ENCODE measurements at places on chromosomes 4 and X.

DNA sequence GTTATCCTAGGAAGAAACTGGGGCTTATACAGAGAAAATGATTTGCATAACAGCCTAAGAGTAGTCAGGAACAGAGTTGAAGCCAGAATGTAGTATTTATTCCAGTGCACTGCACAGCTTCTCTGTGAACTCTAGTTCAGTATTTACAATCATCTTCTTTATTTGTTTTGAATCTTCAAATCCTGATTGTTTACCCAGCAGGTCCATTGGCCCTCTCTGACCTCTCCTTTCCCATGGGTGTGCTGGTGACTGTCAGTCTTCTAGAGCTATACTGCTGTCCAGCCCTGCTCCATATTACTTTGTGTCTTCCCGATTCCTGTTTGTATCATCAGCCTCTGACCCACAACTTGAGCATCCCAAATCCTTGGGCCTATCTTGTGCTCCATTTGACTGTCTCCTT lies 301.9 kb upstream of the HS3ST1 start:
- no peak for DNase-seq

DNA sequence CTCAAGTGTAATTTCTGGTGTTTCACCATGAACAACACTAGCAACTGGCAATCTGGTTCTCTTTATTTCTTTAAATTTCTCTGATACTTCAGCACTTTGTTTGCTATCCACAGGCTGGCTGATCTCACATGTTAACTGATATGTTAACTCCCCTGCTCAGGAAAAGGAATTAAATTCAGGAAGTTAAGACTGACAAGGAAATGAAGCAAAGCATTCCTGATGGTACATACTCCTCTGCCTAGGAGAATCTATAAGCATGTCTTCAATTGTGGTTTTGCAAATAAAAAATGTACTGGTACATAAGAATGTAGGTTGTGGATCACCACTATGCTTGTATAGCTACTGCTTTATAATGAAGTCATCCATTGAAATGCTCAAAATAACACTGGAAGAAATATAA lies 1119.2 kb upstream of the INTU start:
- DNase-seq = no peak

GRCh38 chrX:150527108-150527507 lies 41.3 kb upstream of the MTM1 start:
- DNase-seq = no peak

DNA sequence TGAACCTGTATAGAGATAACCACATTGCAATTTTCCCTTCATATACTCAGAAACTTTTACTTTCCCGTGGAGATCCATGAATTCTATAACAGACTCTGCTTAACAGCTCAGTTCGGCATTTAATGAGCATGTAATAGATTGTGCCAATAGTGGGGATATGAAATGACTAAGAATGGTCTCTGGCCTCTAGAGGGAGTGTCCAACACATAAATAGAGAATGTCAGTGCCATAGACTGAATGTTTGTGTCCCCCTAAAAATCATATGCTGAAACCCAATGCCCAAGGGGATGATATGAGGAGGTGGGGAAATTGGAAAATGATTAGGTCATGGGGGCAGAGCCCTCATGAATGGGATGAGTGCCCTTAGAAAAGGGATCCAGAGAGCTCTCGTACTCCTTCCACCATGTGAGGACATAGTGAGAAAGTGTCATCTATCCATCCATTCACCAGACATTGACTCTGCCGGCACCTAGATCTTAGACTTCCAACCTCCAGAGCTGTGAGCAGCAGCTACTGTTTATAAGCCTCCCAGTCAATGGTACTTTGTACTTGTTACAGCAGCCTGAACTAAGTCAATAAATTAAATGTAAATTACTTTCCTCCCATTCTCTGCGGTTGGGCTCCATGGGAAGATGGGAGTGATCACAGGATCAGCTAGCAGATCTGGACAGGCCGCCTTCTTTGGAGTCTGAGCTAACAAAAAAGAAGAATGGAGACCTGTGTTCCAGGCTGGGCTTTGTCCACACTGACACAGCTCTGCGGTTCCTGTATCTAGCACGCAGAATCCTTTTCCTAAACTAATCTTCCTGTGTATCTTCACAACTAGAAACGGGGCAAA lies 28.1 kb upstream of the HPSE start:
- DNase-seq = no peak

DNA sequence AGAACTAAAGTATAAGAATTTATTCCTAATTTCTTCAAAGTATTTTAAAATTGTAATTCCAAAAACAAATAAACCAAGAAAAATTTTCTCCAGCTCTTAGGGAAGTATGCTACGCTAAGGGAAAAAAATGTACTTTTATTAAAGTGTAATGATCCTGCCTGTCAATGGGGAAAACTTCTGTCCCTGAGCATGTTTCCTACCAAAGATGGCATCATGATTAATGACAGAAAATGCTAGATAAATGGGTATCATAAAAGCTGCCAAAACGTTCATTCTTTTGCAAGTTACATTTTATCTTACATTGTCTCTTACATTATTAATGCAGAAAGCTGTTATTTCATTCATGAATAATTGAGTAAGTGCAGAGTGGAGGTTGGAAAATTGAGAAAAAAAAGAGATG lies 443.4 kb downstream of the TECRL start:
- no peak for DNase-seq

DNA sequence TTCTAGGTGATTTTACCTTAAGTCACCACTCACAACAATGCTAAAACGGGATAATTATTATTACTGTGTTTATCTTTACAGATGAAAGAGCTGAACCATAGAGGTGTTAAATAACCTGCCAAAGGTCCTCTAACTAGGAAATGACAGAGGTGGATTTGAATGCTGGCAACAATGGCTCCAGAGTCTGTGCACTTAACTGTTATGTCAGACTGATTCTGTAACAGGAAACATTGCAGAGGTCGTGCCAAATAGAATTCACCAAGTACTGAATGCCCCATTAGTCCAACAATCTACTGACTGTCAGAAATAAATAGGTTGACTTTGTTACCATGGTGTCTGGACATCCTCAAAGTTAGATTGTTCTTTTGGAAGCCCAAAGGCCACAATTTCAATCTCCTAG lies 20.9 kb upstream of the USP27X start:
- DNase-seq = no peak

- DNase-seq = no peak
Observed at GRCh38 chr4:6750286-6751221, 32.0 kb upstream of the KIAA0232 start.

- no peak for DNase-seq
Observed at GRCh38 chr4:163331629-163332376, 593 bp downstream of the NPY1R start.

- no peak for DNase-seq
Observed at GRCh38 chr4:150668824-150669223, 86.9 kb downstream of the MAB21L2 start.

- DNase-seq = no peak
Observed at GRCh38 chr4:100695039-100695654, 177.3 kb upstream of the EMCN start.

GRCh38 chrX:24720036-24720435 lies 26.3 kb downstream of the POLA1 start:
- DNase-seq = no peak

DNA sequence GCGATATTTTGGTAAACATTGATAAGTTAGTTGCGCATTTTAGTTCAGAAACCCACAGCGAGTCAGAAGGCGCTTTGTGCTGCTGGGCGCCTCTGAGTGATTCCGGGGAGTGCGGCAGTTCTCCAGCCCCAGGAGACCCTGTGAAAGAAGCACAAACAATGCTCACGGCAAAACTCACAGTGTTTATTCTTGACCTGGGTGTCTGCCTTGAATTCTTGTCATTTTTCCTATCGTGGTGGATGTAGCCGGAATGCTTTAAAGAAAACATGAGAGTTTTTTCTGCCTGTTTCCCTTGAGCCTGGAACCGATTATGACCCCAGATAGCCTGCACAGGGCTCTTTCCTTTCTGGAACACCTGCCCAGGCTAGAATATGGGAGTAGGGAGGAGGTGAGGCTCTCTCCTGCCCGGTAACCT lies 6.7 kb downstream of the TBL1X start:
- DNase-seq = no peak

GRCh38 chrX:133979641-133980230 lies 5.7 kb downstream of the GPC3 start:
- DNase-seq = no peak

DNA sequence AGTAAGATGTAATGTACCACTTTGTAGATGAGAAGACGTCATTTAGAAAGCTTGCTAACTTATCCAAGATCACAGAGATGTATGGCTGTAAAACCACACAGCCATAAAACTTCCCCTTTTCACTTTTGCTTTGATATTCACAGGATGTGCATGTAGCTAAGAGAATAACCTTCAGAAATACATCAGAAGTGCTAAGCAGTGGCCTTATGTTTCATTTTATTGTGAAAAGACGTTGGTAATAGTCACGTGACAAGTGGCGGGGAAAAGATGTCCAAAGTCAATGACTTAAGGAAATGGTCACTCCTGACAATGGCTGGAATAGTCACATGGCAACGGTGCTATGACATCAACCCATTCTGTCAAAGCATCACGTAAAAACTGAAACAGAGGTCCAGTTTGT lies 12.9 kb upstream of the WDR17 start:
- DNase-seq = no peak

GRCh38 chr4:81512001-81512756 lies 40.5 kb upstream of the RASGEF1B start:
- DNase-seq = no peak

GRCh38 chrX:57822818-57823217 lies 87.4 kb downstream of the ZXDA start:
- no peak for DNase-seq

DNA sequence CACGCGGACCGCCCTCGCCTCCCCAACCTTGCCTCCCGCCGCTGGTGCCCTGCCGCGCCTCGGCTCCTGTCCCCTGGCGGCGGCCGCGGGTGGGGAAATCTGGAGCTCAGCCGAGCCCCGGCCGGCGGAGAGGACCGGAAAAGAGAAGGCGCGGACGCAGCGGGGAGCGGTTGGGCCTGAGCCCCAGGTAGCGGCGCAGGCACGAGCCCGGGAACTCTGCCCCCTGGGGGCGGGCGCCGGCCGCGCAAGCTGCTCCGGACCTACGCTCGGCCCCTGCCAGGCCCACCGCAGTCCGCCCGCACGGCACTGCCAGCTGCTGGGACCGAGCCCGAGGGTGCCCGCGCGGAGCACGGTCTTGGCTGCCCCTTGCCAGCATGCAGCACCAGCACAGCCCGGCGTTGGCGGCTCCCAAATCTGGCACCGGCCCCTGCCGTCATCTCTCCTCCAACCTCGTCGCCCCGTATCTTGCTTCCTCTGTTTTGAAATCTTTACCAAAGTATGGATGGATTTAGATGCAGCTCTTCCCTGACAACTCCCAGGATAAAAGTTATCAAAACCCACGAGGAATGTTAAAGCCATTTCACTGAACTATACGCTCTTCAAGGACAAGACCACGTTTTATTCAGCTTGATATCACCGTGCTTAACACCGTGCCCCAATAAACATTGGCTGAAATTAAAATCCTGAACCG lies at the start of gene PRSS12:
Gene PRSS12, minus strand, starts transcription at position 161 of the 691 bp plus-strand sequence. CDS start 283 bp downstream, outside the sequence.
- DNase-seq = peak; percentile 31

- DNase-seq = no peak
Observed at GRCh38 chr4:601612-602558, 23.5 kb upstream of the PDE6B start.

- DNase-seq = no peak
Observed at GRCh38 chr4:128225148-128225547, 62.5 kb downstream of the PGRMC2 start.
